ENCODE measurements at places on chromosomes 11 and 22.

DNA sequence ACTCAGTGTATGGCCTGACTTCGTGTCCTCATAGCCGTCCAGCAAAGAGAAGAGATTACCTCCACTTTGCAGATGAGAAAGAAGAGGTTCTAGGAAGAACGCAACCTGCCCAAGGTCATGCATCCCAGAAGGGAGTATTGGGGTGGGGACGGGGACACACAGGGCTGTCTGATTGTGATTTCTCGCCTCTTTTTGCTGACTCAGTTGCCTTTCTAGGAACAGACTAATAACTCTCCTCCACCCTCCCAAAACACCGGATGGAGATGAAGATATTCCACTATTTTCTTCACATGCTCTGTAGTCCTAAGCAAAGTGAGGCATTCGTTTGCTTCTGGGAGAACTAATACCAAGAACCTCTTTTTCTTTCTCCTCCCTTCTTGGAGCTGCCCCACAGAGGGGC lies 529.3 kb downstream of the MIAT start:
- DNase-seq, result no peak

- no peak for DNase-seq
Measured at GRCh38 chr11:1233351-1234053, 10.6 kb downstream of the MUC5B start.

DNA sequence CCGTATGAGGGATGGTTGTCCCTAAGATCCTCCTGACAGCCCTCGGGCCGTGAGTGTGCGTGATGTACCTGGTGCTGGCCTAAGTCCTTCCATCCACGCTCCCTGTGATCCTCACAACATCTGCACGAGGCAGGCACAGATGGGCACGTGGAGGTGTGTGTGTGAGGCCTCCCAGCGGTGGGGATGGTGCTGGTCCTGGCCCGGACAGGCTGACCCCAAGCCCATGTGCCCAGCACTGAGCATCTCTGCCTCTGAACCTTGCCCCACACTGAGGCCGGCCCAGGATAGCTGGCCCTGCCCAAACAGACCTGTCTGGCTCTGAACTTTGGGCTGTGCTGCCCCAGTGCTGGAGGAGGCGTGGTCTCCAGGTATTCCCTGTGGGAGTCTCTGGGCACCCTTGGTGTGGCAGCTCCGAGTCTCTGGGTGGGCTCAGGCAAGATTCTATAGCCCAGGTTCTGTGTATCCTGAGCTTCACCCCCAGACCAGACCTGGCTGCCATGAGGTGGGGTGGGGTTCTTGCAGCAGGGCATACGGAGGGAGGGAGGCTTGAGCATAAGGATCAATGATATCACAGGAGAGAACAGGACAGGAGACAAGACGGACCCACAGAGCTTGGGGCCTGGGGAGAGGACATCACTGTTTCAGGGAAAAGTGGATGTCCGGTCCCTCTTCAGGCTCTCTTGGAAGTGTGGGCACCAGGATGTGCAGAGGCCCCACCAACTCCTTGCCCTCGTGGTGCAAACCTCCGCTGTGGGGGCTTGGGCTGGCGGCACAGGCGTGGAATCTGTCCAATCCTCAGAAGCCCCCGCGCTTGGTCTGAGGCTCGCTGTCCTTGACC lies 881.8 kb downstream of the BRD1 start:
- DNase-seq, result no peak

DNA sequence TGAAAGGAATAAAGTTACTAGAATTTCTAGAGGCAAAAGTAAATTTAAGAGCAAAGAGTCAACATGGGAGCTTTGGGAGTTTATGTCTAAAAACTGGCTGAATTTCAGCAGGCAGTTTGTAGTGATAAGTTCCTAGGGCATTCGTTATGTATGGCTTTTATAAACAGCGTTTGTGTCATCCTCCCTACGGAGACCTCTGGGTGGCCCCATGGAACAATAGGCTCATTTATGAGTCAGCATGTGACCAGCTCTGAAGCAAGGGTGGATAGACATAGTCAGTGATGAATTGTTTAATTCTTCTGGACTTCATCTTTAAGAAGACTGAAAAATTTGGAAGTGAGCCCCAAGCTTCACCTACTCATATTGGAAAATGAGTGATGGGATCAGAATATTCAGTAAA lies 37.1 kb downstream of the SVIP start:
- DNase-seq, result no peak

DNA sequence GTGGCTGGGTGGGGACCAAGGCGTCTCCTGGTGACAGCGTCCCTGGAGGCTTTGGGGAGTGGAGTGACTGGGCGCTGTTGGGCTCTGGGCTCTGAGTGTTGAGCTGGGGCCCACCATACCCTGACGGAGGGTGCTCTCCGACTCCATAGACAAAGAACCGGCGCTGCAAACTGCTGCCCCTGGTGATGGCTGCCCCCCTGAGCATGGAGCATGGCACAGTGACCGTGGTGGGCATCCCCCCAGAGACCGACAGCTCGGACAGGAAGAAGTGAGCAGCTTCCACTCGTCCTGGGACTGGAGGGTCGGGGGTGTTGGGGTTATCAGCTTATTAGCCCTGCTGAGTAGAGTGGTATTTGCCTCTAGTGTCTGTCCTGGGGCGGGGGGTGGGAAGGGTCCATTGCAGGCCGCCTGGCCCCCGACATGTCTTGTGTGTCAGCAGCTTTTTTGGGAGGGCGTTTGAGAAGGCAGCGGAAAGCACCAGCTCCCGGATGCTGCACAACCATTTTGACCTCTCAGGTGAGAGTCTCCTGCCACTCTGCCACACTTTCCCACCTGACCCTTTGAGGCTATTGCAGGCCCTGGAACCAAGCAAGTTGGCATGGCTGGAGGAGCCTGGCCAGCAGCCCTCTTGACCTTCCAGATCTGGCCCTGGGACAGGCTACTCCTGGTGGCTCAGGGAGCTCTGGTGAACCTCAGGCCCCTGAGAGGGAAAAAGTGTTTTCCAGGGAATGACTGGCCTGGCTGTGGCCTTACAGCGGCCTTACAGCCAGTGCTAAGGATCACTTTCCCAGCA lies 7.6 kb downstream of the CLDN5 start:
- no peak for DNase-seq

- no peak for DNase-seq
Measured at GRCh38 chr11:72321381-72321996, 77.5 kb upstream of the PHOX2A start.

DNA sequence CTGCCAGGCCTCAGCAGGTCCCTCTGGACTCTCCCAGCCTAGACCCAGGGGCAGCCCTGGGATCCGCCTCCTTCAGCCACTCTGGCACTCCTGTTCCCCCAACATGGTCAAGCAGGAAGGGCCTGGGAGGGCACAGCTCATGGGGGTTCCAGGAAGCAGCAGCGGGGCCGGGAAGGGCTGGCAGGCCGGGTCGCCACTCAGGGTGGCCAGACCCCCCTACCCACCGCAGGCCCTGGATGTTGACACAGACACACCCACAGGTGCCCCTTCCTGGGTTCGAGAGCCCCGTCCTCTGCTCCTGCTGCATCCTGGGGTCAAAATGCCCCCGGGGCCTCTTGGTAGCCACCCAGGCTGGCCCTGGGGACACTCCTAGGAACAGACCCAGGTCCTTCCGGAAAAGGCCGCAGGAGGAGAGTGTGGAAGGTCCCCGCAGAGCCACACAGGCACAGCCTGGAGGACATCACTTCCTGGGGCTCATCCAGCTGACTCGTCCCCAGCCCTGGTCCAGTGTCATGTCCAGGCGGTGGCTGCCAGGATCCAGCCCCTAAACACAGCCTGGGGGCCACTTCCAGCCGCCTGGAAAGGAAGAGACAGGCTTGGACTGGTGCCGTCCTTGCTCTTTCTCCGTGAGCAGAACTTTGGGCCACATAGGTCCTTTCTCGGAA lies 6.8 kb upstream of the PIM3 start:
- DNase-seq, result no peak

GRCh38 chr11:7570938-7571521 lies 57.2 kb downstream of the PPFIBP2 start:
- no peak for DNase-seq

DNA sequence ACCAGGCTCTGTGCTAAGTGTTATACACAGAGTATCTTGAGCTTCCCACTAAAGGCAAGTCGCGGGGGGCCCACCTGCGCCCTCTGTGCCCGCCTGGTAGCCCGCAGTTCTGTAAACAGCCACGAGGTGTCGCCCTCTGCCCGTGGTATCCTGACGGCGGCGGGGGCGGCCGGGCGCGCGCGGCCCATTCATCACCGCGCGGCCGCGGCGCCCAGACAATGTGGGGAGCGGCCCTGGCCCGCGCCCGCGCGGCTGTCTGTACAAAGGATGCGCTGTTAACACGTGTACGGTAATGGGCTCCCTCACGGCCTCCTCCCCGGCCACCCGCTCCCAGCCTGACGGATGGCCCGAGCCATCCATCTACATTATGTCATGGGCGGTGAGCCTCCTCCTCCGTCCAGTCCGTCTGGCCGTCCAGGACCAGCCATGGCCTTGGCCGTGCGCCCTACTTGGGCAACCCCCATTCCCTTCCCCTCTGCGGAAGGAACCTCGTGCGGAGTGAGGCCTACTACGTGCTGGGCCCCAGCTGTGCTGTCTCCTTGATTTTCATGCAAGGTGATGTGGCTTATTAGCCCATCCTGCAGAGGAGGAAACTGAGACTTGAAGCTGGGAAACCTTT lies 99.4 kb downstream of the MIAT start:
- DNase-seq, result peak; percentile 36

- no peak for DNase-seq
Measured at GRCh38 chr11:17157761-17158160, 50.0 kb downstream of the PIK3C2A start.

DNA sequence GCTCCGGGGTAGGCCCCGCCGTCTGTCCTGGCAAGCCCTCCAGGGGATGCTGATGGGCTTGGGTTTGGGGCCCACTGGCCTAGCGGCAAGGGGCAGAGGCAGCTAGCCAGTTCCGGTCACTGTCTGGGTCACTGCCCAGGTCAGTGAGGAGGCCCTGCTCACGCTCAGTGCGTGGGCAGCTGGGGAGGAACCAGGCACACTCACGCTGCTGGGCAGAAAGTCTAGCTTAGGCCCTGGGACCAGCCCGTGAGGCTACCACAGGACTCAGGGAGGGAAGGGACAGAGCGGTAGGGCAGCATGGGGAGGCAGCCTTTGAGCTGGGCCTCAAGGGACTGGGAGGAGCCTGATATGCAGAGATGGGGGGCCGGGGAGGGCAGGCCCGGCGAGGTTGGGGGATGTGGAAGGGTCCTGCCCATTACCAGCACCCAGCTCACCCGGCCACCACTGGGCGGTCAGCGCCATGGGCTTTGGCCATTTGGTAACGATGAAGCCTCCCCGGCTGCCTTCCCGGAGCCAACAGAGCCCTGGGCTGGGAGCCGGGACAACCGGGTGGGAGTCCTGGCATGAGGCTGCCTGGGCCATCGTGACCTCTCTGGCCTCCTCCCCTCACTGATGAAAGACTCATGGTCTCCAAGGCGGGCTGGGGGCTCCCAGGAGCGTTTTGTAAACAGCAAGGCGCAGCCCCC lies 14.2 kb downstream of the SHISAL1 start:
- DNase-seq, result no peak

All from activated CD4-positive, alpha-beta T cell treated with anti-CD3 and anti-CD28 coated beads, Interleukin-2, amount 50 U/mL, for 24 hours (primary cell).